Activated CD4-positive, alpha-beta T cell treated with anti-CD3 and anti-CD28 coated beads, Interleukin-2, amount 50 U/mL, for 48 hours (primary cell): ENCODE measurements at places on chromosomes 3 and 15.

DNA sequence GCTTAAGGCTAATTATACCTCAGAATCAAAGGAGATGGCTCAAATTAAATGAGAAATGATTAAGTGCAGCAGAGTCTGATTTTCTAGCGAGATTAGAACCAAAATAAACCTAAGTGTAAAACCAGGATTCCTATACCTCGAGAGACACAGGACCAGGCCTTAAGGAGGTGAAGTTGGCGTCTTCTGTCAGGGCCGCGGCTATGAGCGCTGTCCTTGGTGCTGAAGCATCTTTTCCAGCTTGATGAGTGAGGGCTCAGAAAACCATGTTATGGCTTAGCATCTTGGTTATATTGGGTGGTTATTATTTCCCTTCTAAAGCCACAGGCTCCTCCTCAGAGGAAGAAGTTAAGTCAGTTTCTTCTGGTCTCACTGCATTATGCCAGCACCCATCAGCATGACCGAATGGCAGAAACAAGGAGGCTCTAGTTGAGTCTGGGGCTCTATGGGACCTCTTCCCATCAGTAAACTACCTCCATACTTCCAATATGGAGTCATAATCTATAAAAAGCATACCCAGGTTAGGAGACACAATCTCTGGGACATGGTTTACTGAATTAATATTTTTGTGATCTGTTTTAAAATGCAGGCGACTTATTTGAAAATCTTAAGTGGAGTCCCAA is 120.1 kb upstream of the NMNAT3 start:
- peak; percentile 12 for DNase-seq

DNA sequence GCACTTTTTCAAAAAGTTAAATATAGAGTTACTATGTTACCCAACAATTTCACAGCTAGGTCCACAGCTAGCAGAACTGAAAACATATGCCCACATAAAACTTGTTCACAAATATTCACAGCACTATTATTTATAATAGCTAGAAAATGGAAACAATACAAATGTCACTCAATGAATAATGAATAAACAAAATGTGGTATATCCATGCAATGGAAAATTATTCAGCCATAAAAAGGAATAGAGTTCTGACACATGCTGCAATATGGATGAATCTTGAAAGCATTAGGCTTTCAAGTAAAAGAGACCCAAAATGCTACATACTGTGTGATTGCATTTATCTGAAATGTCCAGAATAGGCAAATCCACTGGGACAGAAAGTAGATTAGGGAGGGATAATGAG is 111.9 kb downstream of the MECOM start:
- no peak for DNase-seq

GRCh38 chr3:66486202-66486601 is 14.6 kb downstream of the LRIG1 start:
- no peak for DNase-seq

DNA sequence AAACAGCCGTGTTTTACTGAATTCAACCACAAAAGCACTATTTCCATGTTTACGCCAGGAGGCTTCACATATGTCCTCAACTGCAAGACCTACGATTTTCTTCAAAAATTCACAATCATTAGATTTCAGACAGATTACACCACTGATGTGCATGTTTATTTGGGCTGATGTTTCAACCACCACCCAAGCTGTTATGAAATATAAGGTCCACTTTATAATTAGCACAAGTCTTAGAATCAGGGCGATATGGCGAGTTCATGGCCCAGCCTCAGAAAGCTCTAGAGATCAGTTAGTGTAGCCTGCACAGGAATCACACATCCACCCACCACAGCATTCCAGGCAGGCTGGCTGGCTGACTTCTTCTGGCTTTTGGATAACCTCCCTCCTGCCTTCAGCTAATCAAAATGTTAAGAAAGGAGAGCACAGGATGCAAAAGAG is 15.4 kb downstream of the SH3BP5 start:
- no peak for DNase-seq

DNA sequence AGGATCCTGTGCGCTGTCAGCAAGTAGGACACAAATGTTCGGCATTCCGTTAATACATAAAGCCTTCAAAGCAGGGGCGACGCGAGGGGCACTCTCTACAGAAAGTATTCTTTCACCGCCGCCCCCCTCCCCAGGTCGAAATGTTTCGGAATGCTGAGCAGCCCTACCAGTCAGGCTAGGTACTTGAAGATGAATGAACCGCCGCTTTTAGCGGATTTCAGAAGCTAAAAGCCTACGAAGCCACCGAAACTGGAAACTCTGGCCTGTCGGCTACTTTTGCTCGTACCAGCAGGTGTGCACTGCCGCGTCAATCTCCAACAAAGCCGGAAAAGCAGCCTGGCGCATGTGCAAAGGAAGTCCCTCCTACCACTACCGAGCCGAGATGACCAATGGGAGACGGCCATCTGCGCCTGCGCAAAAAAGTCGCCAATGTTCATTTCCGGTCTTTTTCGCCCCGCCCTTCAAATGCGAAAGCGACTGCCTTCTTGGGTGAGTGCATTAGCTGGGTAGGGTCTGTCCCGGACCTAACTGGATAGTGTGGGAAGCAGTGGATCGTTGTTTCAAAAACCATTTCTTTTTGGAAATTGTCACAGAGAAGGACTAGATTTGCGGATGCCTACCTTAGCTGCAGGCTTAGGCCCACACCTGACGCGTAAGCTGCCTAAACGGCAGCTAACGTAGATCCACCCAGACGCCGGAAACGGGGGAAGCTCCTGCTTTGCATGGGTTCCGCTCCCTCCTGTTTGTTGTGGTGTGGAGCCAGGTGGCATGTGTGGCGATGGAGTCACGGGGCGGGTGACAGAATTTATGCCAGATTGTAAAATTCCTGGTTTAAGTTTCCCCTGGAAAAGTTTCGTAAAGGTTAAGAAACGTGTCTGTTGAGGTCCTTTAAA is at the start of gene WDR5B:
Gene WDR5B (minus strand): TSS at position 301 of the 893 bp plus-strand sequence. CDS start 534 bp downstream, outside the sequence.
- peak; percentile 99 for DNase-seq

DNA sequence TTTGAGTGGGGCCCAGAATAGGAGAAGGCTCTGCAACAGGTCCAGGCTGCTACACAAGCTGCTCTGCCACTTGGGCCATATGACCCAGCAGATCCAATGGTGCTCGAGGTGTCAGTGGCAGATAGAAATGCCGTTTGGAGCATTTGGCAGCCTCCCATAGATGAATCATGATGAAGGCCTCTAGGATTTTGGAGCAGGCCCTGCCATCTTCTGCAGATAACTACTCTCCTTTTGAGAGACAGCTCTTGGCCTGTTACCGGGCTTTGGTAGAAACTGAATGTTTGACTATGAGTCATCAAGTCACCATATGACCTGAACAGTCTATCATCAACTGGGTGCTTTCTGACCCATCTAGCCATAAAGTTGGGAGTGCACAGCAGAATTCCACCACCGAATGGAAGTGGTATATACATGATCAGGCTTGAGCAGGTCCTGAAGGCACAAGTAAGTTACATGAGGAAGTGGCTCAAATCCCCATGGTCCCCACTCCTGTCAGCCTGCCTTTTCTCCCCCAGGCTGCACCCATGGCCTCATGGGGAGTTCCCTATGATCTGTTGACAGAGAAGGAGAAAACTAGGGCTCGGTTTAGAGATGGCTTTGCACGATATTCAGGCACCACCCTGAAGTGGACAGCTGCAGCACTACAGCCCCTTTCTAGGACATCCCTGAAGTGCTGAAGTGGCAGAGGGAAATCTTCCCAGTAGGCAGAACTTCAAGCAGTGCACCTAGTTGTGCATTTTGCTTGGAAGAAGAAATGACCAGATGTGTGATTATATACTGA is 971.4 kb downstream of the MCTP2 start:
- no peak for DNase-seq

DNA sequence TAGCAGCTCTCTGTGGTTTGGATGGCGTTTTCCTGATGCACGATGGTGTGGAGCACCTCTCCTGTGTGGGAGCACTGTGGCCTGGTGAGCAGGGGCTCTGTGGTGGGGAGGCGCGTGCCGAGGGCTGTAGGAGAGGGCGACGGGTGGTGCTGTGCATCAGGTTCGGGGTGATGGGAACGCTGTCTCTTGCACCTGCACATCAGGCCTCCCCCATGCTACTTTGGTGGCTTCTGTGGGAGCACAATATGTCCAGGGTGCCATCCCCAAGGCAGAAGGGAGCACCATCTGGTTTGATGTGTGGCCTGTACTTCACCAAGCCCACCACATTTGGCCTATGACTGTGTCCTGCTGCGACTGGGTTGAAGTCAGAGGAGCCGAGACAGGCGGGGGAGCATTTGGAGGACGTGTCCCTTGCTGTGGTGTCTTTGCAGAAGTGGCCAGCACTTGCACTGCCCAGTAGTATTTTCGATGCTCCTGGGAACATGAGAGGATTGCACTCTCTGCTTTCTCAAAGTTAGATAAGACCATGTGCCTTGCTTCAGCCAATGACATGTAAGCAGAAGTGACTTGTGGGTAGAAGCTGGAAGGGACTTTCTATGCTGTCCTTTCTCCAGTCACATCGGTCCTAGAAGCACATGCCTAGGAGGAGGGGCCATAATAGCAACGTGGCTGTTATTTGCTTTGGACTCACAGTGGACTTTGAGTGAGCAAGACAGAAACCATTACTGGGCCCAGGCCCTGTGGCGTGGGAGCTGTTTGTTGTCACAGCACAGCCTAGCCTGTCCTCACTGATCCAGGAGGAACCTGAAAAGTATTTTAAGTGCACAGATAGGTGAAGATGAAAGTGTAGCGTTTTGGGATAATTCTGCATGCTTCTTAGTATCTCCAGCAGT is 72.1 kb downstream of the APBA2 start:
- no peak for DNase-seq

DNA sequence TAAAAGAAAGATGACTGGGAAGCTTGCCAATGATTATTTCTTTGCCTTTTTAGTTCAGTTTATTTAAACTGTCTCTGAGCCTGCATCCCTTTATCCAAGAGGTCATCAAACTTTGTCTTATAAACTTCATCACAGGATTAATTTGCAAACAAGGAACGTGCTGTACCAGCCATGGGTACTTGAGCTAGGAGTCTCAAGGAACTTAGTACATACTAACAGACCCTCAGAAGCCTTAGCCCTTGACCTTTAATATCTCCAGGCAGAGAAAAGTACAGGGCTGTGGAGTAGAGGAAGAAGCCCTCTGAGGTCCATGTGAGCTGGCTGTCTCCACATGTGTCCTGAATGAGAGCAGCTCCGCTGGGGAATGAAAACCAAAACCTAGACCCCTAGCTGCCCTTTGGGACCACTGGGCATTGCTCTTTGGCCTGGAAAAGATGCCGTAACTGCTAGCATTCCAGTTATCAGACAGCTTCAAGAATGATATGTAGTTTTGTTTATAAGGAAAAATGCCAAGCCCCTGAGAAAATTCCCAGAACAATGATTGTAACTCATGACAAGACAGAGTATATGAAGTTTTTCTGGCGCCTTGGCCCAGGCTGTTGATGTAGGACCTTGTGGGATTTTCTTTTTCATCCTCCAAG is 92.1 kb downstream of the ASB7 start:
- no peak for DNase-seq
